ENCODE measurements at places on chromosomes 13 and 19. TPM values are rescaled to one million over a fixed set of nuclear protein-coding genes. Genes with fewer than 3 reads are reported as not detected.

GRCh38 chr13:31927219-31927653 is 104.3 kb upstream of the FRY start:
- H3K4me1 ChIP-seq: peaks cover 20% of the 10 kb centered on the region
- H3K4me3 ChIP-seq: no peak overlapping the region
- no peaks in the 10 kb centered on the region for H3K27me3 ChIP-seq
- no peaks in the 10 kb centered on the region for H3K36me3 ChIP-seq

DNA sequence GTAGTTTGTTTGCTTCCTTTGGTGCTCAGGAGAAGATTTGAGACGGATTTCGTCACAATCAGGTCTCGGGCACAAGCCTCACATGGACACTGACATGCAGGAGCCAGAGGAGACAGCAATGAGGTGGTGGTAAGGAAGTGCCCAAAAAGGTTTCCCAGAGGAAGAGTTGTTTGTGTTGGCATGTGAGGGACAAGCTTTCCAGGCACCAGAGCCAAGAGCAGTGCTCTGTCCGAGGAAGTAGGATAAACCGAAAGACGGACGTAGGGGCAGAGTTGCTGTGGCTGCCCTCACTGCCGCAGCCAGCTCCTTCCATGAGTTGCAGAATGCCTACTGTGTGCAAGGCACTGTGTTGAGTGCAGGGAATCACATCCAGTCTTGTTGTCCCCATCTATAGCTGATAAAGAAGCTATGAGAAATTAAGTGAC is 27.7 kb downstream of the SAE1 start:
- H3K4me1 ChIP-seq: peaks cover 41% of the 10 kb centered on the region
- H3K27ac ChIP-seq: peak overlapping the region; percentile 99
- no peaks in the 10 kb centered on the region for H3K27me3 ChIP-seq
- peaks cover 58% of the 10 kb centered on the region for H3K36me3 ChIP-seq

GRCh38 chr19:5058521-5059212 is 89.8 kb downstream of the KDM4B start:
- H3K4me3 ChIP-seq: no peak overlapping the region
- no peak for DNase-seq
- H3K27me3 ChIP-seq: no peaks in the 10 kb centered on the region
- H3K36me3 ChIP-seq: peaks cover 31% of the 10 kb centered on the region

- no peak overlapping the region for H3K27ac ChIP-seq
- H3K36me3 ChIP-seq: no peaks in the 10 kb centered on the region
- H3K27me3 ChIP-seq: no peaks in the 10 kb centered on the region
- H3K4me1 ChIP-seq: peaks cover 15% of the 10 kb centered on the region
- H3K4me3 ChIP-seq: no peak overlapping the region
Observed at GRCh38 chr13:24650161-24650560, 30.0 kb upstream of the ATP12A start.

- H3K4me3 ChIP-seq: peak overlapping the region; percentile 60
- no peaks in the 10 kb centered on the region for H3K27me3 ChIP-seq
- peaks cover 38% of the 10 kb centered on the region for H3K36me3 ChIP-seq
- peak; percentile 36 for DNase-seq
- peak overlapping the region; percentile 91 for H3K27ac ChIP-seq
Observed at GRCh38 chr19:37932985-37933936, 26.3 kb downstream of the SIPA1L3 start.

DNA sequence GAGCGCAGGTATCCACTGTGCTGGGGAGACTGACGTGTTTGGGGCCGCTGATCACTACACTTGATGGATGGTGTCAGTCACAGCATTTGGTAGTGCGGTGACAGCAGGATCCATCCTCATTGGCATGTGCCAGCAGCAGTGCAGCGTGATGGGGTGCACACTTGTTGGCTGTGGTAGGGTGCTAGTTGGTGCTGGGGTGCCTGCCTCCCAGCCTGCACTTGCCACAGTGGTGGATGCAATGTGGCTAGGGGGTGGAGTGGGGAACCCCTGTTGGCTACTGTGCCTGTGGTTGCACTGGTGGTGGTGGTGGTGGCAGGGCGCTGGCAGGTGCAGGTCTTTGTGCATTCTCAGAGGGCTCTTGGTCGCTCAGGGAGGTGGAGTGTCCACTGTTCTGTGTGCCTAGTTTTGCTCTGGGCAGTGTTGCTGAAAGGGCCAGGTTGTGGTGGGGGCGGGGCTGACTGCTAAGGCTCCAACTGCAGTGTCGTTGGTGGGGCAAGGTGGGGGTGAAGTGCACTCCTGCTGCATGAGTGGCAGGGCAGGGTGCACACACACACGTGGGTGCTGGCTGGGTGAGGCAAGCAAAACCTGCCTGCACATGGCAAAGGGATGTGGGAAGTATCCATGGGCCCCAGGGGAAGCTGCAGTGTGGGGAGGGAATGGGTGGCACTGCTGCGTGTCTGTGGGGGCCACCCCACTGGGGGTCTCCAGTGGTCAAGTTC is 84.8 kb downstream of the ZMYM2 start:
- H3K27ac ChIP-seq: peak overlapping the region; percentile 87
- no peaks in the 10 kb centered on the region for H3K27me3 ChIP-seq
- no peak overlapping the region for H3K4me3 ChIP-seq
- H3K4me1 ChIP-seq: peaks cover 16% of the 10 kb centered on the region
- no peak for DNase-seq

GRCh38 chr19:29371251-29372090 is 154.3 kb upstream of the VSTM2B start:
- no peak for DNase-seq
- H3K27ac ChIP-seq: no peak overlapping the region
- H3K27me3 ChIP-seq: peaks cover 17% of the 10 kb centered on the region

GRCh38 chr19:45271098-45271734 is 20.1 kb downstream of the MARK4 start:
- H3K4me3 ChIP-seq: no peak overlapping the region
- H3K27ac ChIP-seq: no peak overlapping the region
- peaks cover 20% of the 10 kb centered on the region for H3K36me3 ChIP-seq
- no peak for DNase-seq

DNA sequence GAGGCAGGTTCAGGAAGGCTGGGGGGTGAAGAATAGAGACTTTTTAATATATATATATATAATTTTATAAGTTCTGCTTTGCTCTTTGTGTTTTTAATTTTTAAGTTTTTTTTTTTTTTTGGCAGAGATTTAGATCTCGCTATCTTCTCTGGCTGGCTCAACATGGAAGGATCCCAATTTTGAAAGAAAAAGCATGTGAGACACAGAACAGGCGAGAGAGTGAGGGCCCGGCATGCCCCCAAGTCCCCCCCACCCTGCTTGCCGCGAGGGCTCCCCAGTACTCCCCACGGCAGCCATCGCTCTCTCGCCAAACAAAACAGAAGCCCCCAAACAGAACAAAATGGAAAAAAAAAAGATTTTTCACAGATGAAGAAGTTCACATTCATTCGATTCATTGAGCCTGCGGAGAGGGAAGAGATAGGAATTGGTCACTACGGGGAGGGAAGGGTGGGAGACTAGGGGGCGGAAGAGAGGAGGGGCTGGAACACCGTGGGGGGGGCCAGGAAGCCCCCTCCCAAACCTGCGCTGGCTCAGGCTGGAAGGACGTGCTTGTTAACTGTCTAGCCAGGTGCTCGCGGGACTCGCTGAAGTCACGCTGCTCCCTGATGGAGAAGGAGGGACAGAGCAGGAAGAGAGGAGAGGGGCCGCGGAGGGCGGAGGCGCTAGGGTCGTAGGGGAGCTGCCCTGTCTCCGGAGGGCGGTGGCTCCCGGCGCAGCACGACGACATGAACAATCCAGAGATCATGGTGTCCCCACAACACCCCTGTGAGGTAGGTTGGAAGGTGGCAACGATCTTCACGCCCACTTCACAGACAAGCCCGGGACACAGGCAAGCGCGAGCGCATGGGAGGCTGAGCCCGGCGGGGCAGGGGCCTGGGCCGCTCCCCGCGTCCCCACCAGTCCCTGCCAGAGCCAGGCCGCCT is 10.6 kb downstream of the KHSRP start:
- no peaks in the 10 kb centered on the region for H3K27me3 ChIP-seq
- peak; percentile 48 for DNase-seq
- H3K4me1 ChIP-seq: peaks cover 7% of the 10 kb centered on the region

GRCh38 chr19:42111384-42111783 is 20.9 kb downstream of the POU2F2 start:
- no peaks in the 10 kb centered on the region for H3K36me3 ChIP-seq
- peaks cover 11% of the 10 kb centered on the region for H3K27me3 ChIP-seq
- H3K4me1 ChIP-seq: peaks cover 21% of the 10 kb centered on the region
- H3K27ac ChIP-seq: no peak overlapping the region

The OR1I1 gene
- total RNA-seq: not detected

The NLRP9 gene
- total RNA-seq: not detected

The PSG7 gene
- total RNA-seq: not detected

The LAIR1 gene
- total RNA-seq: 0.37 TPM
